Hepatic stellate cell (primary cell): ENCODE measurements at places on chromosomes 7 and 10.

DNA sequence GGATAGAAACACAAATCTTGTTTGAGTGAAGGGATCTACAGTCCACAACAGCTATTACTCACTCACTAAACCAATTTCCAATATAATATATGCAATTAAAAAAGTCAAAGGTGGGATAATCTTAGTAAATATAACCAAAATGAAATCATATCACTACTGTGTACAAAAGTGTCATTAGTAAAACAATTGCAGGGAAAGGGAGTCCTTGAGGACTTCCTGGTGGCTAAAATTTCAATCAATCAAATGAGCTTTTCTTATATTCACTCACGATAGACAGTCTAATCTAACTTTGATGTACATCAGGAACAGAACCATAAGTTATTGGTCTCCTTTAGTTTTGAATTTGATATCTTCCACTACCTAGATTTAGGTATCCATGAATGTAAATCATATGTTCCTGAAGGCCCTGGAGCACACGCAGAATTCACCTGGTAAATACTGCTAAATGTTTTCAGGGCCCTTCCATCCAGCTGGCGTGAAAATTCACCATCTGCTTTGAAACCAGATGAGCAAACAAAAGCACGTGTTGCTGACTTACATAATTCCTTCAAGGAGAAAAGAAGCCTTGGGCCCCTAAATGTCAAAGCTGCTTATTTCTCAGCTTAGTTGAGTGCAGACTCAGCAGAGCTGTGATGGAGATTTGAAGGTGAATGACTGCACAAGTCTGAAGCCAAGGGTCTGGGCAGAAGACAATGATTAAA lies 159.3 kb upstream of the TMEM196 start:
- no peak for DNase-seq

DNA sequence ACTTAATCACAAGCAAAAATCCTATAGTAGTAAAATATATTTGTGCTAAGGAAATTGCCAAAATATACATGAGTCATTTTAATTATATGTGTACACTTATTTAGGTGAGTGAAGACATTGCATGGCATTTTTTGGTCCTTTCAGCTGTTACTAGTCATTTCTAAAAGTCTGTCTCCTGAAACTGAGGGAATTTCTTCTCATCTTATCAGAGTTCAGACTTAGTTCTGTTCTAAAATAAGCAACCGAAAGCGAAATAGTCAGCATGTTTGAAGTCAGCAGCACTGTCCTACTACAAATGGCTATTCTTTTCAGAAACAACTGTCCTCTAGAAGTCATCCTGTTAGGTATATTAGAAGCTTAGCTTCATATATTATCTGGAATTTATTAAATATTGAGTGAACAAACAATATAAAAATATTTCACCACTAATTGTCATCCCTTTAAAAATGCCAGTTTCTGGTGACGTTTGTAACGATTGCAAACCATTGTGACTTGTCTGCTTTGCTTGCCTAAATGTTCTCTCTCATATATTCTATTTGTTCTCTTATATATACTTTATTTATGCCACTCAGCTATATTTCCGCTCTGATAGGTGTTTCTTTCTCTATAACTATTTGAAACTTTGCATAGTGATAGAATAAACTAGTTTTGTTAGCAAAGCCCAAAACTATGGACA lies 227.4 kb upstream of the KAT6B start:
- DNase-seq = peak; percentile 8

- DNase-seq = no peak
These were observed 80.3 kb upstream of the RHOBTB1 start for GRCh38 chr10:61024151-61024855.

DNA sequence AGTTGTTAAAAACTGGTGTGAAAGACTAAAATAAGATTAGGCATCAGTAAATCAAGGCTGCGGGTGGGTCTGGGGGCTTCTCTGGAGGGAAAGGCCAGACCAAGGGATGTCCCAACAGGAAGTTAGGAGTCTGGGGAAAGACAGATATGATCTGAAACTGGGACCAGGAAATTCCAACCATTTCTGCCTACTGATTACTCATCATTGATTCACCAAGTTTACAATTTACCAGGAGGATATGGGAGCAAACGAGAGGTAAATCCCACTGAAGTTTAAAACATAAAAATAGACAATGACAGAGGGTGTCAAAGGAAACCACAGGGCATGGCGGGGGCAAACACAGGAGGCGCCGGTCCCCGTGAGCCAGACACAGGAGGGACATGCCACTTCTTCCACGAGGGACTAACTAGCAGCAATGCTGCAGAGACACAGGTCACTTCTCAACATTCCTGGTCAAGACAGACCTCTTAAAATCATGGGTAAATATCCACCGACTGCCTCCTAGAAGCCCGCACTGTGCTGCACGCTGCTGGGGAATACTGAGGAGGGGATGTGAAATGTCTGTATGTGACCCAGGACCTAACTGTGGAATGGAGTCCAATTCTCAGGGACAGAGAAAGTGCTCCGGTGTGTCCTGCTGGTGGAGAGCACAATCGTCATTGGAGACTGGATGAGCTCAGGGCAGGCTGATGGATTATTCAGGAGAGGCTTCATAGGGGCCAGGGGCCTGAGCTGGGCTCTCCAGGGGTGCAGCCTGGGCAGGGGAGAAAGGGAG lies 153.4 kb upstream of the KLF14 start:
- peak; percentile 68 for DNase-seq

- DNase-seq = no peak
These were observed 72.0 kb downstream of the FAM53B start for GRCh38 chr10:124672181-124672638.

GRCh38 chr10:30447125-30447799 lies 13.3 kb downstream of the MAP3K8 start:
- no peak for DNase-seq

DNA sequence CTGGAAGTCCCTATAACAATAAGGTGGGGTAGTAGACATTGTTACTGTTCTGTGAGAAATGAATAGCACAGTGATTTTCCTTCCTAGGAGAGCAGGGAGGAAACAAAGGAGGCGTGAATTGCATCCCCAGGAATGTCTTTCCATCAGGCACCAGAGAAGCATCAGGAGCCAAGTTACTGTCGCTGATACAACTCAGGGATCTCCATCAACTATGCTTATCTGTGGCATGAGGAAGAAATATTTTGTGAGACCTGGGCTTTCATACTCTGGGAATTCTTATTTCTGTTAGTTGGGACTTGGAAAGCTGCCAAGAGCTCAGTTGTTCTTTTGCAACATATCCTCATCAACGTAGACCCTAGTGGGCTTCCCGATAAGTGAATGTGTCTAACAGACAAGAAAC lies 622.3 kb downstream of the SUGCT start:
- no peak for DNase-seq

- DNase-seq = no peak
These were observed 62.0 kb upstream of the RNF32 start for GRCh38 chr7:156578578-156578940.

DNA sequence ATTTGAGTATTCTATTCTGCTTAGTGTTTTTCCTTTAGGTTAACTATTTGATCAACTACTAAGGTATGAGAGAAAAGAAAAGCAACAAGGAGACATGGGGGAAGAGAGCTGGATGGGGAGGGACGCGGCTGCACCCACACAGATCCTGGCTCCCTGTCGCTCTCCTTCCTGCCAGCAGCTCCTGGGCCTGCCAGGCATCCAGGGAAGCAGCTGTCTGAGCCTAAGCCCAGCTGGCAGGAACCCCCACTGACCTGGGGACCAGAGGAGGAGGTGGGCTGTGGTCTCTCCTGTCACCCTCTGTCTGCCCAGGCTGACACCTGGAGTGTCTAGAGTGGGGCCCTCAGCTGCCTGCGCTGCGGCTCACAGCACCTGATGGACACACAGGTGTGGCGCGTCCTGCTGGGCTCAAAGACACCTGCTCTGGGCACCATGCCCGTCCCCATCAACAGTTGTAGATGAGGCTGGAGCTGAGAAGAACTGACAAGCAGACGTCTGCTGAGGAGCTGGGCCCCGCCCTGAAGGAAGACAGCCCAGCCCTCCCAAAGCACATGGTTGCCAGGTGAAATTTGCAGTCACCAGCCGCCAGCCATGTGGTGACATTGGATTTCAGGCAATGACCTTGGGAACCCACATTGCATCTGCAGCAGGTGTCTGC lies 207.9 kb downstream of the PLXNA4 start:
- DNase-seq = no peak

DNA sequence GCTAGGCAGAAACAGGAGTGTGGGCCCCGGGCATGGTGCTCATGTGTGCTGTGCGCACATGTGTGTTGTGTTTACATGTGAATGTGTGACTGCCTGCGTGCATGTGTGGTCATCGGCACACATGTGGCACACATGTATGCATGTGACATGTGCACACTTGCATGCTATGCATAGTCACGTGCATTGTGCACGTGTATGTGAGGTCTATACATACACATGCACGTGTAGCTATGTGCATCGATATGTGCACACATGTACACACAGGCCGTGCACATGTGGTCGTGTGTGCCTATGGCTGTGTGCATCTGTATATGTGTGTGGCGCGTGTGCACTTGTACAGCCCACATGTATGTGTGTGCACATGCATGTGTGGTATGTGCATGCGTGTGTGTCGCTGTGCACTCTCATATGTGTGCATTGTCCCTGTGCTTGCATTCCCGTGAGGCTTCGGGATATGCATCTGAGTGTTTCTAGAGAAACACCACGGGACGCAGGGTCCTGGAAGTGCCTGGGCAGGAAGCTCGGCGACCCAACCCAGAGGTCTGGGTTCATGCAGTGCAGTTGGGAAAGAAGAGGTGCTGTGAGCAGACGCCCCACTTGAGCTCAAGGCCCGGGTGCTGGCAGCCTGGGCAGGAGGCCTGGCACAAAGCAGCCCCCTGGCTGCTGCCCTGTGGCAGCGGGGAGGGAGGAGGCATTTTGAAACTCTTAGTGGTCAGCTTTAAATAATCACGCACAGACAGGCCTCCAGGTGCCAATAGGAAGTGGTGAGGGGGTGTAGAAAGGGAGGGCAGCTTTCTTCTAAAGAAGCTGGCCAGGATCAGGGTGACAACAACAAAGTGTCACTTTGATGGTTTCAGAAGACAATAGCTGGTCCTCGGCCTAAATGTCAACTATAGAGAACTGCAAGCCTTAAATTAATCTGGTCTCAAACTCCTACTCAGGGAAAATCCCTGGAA lies 410.0 kb upstream of the MGMT start:
- DNase-seq = no peak

DNA sequence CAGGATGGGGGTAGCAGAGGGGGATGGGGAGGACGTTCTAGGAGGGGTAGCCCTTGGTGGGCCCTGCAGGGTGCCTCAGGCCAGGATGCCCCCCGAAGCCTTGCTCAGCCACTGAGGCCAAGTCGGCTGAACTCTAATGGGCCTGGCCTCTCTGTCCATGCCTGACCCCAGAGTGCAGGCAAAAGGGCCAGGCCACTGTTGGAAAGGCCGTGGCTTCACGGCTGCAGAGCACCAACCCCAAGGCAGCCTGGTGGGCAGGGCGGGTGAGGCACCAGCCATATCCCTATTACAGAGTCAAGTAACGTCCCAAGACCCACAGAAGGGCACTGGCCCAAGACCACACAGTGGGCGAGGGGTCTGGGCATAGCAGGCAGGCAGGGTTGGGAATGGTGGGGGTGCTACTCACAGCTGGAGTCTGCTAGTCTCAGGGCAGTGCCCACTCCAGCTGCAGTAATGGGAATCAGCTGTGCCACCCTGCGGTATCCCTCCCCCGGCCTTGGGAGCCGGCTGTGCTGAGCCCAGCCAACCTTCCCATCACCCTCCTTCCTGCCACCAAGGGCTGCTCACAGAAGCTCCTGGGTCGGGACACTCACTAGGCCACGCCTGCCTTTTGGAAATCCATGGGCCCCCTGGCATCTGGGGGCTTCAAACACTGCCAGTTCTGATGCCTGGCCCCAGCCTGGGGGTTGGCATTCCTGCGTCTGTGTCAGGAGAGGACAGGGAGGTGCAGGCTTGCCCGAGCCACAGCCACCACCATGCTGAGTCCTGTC lies 4.0 kb upstream of the LFNG start:
- DNase-seq = no peak

- no peak for DNase-seq
These were observed 346.6 kb downstream of the IPMK start for GRCh38 chr10:57921140-57921539.

DNA sequence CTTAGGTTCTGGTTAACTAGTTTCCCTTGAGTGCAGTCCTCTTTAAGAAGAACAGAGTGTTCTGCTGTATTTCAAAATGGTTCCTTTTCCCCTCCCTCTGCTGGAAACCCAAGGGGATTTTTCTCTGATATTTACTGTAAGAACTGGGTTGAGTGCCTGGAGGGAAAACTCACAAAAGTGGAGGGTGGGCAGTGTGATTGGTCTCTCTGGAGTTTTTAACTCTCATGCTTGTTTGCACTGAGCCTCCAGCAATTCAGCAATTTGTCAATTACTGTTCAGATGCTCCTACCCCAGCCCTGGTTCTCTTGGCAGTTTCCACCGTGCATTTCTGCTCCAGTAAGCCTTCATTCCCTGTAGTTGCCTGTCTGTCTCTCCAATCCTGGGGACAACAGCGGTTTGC lies 273.4 kb upstream of the SORCS1 start:
- DNase-seq = no peak
